ENCODE measurements at places on chromosomes 11 and 22. TPM values are rescaled to one million over a fixed set of nuclear protein-coding genes. Genes with fewer than 3 reads are reported as not detected.

LARGE1 gene
- 82.1 TPM for total RNA-seq

PIH1D2 gene
- 0.29 TPM for total RNA-seq

CNGA4 gene
- 0.90 TPM for total RNA-seq

FOLH1 gene
- not detected for total RNA-seq

DRICH1 gene
- not detected for total RNA-seq

GRCh38 chr11:8593455-8593854 is 573 bp downstream of the STK33 start:
- no peak for DNase-seq

- no peak for DNase-seq
These were observed 3.2 kb downstream of the HBB start for GRCh38 chr11:5223686-5224085.

GRCh38 chr22:36948273-36949225 is 35.1 kb downstream of the CSF2RB start:
- DNase-seq, result peak; percentile 34

DNA sequence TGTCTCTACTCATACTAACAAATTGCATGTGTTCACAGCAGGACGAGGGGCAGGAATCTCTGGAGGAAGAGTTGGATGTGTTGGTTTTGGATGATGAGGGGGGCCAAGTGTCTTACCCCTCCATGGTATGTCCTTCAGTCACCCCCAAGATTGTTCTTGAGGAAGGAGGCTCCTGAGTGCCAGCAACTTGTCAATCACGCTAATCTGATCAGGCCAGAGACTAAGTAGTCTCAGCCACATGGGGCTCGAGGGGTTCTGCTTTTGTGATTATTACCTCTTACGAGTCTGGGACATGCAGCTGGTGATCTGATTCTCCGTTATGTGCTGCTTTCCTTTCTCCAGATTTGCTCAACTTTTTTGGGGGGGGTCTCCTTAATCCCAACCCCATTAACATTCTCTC is 54.3 kb downstream of the CTNND1 start:
- DNase-seq, result no peak

DNA sequence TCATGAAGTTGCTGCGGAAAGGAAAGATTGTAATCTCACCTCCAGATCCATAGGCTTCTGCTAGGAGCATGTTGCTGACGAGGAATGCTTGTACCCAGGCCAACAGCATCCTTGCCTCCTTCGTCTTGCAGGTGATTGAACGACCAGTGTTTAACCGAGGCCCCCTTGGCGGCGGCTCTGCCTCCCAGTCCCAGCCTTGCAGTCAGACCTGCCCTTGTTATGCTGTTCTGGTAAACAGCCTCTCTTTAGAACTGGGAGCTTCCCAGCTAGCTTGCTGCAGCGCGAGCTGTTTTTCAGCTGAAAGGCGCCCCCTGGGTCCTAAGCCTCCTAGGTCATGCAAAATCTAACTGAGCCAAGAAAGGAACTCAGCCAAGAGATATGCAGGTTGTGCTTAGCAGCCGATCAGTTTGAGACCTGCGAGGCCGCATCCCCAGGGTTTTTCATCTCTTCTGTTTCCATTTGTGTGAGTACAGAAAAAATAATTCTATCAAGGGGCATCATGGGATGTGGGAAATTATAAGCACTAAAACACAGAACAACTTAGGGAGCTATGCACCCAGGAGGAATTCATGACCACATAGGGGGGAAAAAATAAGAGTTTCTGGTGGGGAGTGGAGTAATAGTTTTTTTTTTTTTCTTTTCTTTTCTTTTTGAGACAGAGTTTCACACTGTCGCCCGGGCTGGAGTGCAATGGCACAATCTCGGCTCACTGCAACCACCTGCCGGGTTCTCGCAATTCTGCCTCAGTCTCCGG is at the start of gene PIK3IP1:
TSS of gene PIK3IP1 (minus strand) at position 253 of the 754 bp plus-strand sequence. CDS start at position 109, 144 bp downstream.
- peak; percentile 93 for DNase-seq

DNA sequence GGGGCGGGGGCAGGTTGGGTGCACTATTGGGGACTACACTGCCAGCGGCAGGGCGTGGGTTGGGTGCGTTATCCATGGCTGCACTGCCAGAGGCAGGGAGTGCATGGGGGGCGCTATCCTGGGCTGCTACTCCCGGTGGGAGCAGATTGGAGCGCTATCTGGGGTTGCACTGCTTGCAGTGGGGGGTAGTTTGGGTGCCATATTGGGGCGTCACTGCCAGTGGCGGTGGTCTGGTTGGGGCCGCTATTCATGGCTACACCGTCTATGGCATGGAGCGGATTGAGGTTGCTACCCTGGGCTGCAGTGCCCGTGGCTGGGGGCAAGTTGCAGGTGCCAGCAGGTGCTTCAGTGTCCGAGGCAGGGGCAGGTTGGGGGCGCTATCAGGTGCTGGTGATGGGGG is 36.2 kb downstream of the C22orf42 start:
- DNase-seq, result no peak

DNA sequence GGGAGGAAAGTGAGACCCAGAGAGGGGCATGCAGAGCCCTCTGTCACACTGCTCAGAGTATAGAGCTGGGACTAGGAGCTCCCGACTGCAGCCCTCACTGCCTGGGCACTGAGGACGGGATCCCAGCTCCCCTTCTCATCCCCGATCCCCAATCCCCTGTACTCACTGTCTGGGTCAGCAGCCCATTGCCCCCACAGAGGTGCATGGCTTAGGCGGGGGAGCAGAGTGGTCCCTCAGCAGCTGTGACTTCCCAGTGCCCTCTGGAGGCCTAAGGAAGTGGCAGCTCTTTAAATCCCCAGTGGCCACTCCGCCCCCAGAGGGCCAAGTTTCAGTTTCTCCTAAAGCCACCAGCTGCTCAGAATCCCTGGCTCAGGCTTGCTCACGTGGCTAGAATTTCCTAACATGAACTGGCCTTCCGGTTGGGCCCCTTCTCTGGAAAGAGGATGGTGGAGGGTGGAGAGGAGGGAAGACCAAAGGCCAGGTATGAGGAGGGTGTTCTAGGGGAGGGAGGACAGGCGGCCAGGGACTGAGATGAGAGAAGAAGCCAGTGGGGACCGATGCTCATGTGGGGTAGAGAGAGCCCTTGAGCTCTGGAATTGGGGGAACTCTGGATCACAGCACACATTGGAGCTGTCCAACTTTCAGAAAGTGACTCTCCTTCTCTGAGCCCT is at the start of gene BATF2:
TSS of gene BATF2 (minus strand) at position 262 of the 671 bp plus-strand sequence. CDS start at position 205, 57 bp downstream.
- peak; percentile 51 for DNase-seq

- no peak for DNase-seq
These were observed 62.6 kb upstream of the OLFML1 start for GRCh38 chr11:7422544-7423331.

DNA sequence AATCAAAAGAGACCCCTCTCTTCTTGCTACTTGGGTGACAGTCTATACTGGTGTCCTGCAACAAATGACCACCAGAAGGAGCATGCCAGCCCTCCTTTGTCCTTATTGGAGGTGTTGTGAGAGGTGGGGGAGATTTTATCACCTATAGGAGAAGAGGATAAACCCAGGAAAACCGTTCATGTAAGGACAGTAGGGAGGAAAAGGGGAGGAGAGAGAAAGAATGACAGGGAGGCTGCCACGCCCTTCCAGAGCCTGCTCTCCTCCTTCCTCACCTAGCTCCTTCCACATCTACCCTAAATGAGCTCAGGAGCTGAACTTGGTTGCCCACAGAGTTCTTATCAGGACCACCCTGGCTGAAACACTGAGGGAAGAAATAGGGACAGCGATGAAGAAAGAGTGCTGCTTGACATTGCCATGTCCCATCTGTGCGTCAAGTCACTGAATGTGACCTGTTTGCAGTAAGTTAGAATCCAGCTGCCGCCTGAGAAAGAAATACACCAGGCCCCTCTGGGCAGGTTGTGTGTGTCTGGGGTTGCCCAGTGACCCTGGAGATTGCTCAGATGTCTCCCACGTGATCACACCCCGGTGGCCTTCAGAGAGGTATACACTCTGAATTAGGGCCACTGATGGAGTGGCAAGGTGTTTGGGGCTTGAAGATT is 40.4 kb upstream of the ETS1 start:
- no peak for DNase-seq

GRCh38 chr11:77068457-77069335 is 1.9 kb downstream of the CAPN5 start:
- DNase-seq, result no peak

DNA sequence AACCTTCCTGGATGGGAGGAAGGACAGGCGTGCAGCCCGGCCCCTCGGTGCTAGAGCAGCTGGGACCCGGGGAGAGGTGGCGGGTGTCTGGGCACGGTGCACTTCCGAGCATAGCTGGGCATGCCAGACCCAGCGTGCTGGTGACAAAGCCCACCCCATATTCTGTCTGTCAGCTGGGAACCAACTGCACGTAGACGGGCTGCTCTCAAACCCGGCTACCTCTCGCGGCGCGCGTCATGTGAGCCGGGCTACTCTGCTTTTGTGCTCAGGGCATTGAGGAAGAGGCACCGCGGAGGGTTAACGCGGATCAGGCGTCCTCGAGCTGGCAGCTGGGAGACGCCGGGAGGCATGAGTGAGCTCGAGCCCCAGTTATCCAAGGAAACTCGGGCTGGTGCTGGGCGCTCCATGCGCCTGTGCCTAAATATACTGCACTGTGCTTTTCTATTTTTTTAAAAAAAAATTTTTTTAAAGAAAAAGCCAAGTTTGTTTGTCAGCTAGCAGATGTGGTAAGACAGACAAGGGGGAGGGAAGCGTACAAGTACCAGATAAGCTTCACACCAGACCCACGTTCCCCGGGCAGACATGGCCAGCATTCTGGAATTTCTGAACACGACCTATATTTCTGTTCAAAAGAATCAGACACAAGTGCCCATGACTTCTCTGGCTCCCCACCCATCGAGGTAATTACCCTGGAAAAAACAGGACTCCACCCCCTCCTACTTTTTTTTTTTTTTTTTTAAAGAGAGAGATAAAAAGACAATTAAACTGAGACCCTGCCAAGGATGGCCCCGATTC is 425.6 kb downstream of the SHANK2 start:
- DNase-seq, result no peak

GRCh38 chr11:86453290-86454030 is 78.8 kb downstream of the CCDC81 start:
- DNase-seq, result no peak

DNA sequence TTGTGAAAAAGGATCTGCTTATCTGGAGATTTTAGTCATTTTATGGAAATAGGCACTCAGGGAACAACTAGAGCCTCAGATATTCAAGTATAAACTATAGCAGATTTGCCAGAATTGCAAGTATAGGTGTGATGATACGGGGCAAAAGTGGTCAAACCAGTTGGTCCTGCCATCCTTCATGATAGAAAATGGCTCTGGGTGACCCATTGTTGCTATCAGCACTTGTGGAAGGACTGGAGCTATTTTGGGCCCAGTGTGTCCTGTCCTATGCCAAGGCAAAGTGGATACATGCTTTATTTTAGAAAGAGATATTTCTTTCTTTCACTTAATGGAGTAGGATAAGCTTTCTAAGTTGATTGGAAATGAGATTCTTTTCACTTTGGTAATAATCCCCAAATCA is 85.2 kb downstream of the PPP6R3 start:
- no peak for DNase-seq
